ENCODE measurements at places on chromosomes 7 and 10. TPM values are rescaled to one million over a fixed set of nuclear protein-coding genes. Genes with fewer than 3 reads are reported as not detected.

Gene TAS2R3
- 2.7 TPM for total RNA-seq

DNA sequence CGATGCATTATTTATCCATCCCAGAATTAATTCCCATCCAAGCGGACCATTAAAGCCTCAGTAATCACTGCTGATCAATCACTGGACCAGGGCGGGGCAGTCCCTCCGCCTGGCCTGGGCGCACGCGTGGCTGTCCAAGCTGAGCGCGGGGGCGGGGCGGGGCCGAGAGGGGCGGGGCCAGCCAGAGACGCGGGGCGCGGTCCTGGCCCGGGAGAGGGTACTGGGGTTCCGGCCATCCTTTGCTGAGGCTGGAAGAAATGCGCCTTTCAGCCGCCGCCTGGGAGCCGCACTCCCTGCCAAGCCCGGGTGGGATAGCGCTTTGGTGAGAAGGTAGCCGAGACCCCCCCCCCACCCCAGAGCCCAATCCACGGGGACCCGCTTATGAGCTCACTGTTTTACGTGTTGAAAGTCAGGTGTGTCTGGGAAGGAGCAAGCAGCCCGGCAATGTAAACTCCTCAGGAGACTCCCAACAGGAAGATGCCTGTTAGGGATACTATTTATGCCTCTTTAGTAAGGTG, at the start of gene ARHGAP22:
Gene ARHGAP22, minus strand, starts transcription at position 83 of the 518 bp plus-strand sequence. CDS start 277 bp downstream, outside the sequence.
- no peaks in the 10 kb centered on the region for H3K36me3 ChIP-seq
- no peaks in the 10 kb centered on the region for H3K27me3 ChIP-seq
- no peak for DNase-seq
- H3K4me1 ChIP-seq: peaks cover 31% of the 10 kb centered on the region
- peak within 1 kb of the TSS; percentile 39 for H3K27ac ChIP-seq

- no peak for DNase-seq
- no peak overlapping the region for H3K27ac ChIP-seq
- H3K36me3 ChIP-seq: no peaks in the 10 kb centered on the region
- no peaks in the 10 kb centered on the region for H3K4me1 ChIP-seq
- no peak overlapping the region for H3K4me3 ChIP-seq
Observed at GRCh38 chr7:96344236-96344635, 22.3 kb upstream of the SLC25A13 start.

GRCh38 chr10:91185239-91185875, 35.1 kb upstream of the PCGF5 start:
- no peak overlapping the region for H3K4me3 ChIP-seq
- no peaks in the 10 kb centered on the region for H3K27me3 ChIP-seq
- peaks cover 3% of the 10 kb centered on the region for H3K4me1 ChIP-seq
- H3K36me3 ChIP-seq: no peaks in the 10 kb centered on the region
- H3K27ac ChIP-seq: no peak overlapping the region

DNA sequence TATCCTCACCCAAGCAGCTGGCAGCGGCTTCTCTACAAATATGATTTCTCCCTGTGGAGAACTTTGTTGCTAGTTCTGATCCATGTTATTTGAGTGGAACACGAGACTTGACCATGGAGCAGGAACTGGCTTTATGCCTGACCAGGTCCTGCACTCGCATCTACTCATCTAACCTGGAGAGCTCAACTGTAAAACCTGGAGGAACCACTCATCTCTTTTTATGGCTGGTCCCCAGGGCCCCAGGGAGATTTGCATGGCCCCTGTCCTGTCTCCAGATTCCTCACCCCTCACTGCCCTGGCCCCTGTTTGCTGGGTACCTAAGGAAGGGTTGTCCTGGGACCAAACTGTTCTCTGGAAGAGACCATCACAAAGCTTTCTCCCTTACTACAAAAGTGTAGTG, 16.0 kb downstream of the TCAF1 start:
- H3K27me3 ChIP-seq: no peaks in the 10 kb centered on the region
- no peaks in the 10 kb centered on the region for H3K36me3 ChIP-seq
- H3K4me3 ChIP-seq: no peak overlapping the region
- H3K27ac ChIP-seq: no peak overlapping the region
- H3K4me1 ChIP-seq: peaks cover 37% of the 10 kb centered on the region

Gene HTR5A
- total RNA-seq: not detected

Gene ENTPD1
- total RNA-seq: 7.7 TPM

Gene AGAP5
- 7.9 TPM for total RNA-seq

- no peak for DNase-seq
- no peaks in the 10 kb centered on the region for H3K27me3 ChIP-seq
- H3K4me1 ChIP-seq: peaks cover 11% of the 10 kb centered on the region
- H3K27ac ChIP-seq: peak overlapping the region; percentile 98
Observed at GRCh38 chr10:102501201-102502028, 1.1 kb downstream of the ACTR1A start.

GRCh38 chr10:61612009-61612408, 50.7 kb upstream of the CABCOCO1 start:
- H3K4me1 ChIP-seq: peaks cover 4% of the 10 kb centered on the region
- H3K27ac ChIP-seq: no peak overlapping the region
- DNase-seq: no peak

Gene SLC18A3
- total RNA-seq: not detected

GRCh38 chr7:121157885-121158590, 169.5 kb downstream of the CPED1 start:
- H3K4me3 ChIP-seq: no peak overlapping the region
- no peaks in the 10 kb centered on the region for H3K27me3 ChIP-seq
- H3K27ac ChIP-seq: no peak overlapping the region
- no peaks in the 10 kb centered on the region for H3K4me1 ChIP-seq
- no peaks in the 10 kb centered on the region for H3K36me3 ChIP-seq

GRCh38 chr7:1232623-1233332, at the start of gene UNCX:
Gene UNCX, plus strand, starts transcription at chr7:1232872. Its CDS starts 146 bp downstream, at chr7:1233018.
- no peak within 1 kb of the TSS for H3K4me3 ChIP-seq
- H3K36me3 ChIP-seq: no peaks in the 10 kb centered on the region
- no peak for DNase-seq
- peaks cover 5% of the 10 kb centered on the region for H3K4me1 ChIP-seq
- no peak within 1 kb of the TSS for H3K27ac ChIP-seq

GRCh38 chr7:116709336-116709735, 37.3 kb downstream of the MET start:
- peaks cover 47% of the 10 kb centered on the region for H3K4me1 ChIP-seq
- no peak for DNase-seq
- no peak overlapping the region for H3K4me3 ChIP-seq

Gene GIMAP4
- 19.7 TPM for total RNA-seq

DNA sequence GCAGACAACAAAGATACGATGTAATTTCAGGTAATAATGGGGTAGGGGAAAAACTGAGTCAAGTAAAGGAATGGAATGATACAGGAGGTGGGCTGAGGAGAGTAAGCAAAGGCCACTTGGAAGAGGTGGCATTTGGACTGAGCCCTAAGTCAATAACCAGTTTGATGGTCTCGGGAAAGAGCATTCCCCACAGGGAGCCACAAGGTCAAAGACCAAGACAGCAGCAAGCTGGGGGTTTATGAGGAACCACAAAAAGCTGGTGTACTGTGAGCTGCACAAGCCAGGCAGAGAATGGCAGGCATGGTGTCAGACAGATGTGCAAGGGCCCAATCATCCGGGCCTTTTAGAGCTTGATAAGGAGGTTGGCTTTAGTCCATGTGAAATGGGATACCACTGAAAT, 98.7 kb downstream of the NOC3L start:
- H3K27me3 ChIP-seq: no peaks in the 10 kb centered on the region
- no peak overlapping the region for H3K27ac ChIP-seq
- no peak for DNase-seq
- H3K4me1 ChIP-seq: no peaks in the 10 kb centered on the region
- no peak overlapping the region for H3K4me3 ChIP-seq
- no peaks in the 10 kb centered on the region for H3K36me3 ChIP-seq

DNA sequence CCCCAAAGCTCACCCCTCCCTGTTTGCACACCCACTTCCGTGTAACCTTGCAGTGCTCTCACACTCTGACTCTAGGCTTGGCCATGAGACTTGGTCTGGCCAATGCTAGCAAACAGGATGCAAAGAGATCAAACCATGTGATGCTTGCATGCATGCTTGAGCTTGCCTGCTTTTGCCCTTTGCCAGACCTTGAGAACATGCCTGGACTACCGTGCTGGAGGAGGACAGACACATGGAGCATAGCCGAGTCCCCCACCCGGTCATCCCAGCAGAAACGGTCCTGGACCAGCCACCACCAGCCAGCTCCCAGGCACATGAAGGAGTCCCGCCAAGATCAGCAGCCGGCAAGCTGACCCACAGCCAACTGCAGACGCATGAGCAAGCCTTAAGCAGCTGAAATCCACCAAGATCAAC, 23.4 kb downstream of the PYROXD2 start:
- no peak overlapping the region for H3K27ac ChIP-seq
- no peaks in the 10 kb centered on the region for H3K27me3 ChIP-seq
- peaks cover 16% of the 10 kb centered on the region for H3K4me1 ChIP-seq
- no peak for DNase-seq

DNA sequence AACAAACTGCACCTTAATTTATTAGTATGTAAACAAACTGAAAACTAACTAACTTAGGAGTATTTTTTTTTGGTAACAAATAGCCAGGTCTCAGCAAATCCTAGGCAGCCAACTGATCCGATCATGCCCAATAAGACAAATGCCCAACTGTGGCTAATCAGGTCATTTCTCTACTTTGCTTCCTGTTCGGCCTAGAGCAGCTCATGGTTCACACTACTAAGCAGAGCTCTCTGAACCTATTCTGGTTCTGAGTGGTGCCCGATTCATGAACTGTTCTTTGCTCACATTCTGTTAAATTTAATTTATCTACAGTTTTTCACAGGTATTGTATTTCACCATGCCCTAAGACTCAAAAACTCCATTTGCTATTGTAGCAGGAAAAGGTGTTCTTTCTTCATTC, 55.1 kb downstream of the CCDC3 start:
- H3K4me1 ChIP-seq: peaks cover 7% of the 10 kb centered on the region
- no peaks in the 10 kb centered on the region for H3K36me3 ChIP-seq
- DNase-seq: no peak
- no peak overlapping the region for H3K4me3 ChIP-seq

GRCh38 chr7:582931-583330, 63.3 kb upstream of the PDGFA start:
- H3K27ac ChIP-seq: no peak overlapping the region
- no peak for DNase-seq
- no peak overlapping the region for H3K4me3 ChIP-seq
- H3K36me3 ChIP-seq: no peaks in the 10 kb centered on the region

Gene MPLKIP
- 40.9 TPM for total RNA-seq

Gene INPP5F
- 7.4 TPM for total RNA-seq

DNA sequence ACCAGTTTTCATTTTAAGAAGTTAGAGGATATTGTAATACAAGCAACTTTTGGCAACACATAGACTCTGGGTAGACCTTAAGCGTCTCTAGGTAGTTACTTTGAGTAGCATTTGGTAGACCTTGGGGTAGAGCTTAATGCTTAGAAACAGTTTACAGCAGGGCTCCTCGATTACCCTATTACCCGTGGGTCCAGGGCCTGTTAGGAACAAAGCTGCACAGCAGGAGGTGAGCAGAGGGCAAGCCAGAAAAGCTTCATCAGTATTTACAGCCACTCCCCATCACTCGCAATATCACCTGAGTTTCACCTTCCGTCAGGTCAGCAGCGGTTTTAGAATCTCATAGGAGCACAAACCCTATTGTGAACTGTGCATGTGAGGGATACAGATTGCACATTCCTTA, 173.5 kb downstream of the TSPAN12 start:
- no peaks in the 10 kb centered on the region for H3K36me3 ChIP-seq
- H3K4me3 ChIP-seq: no peak overlapping the region
- H3K27ac ChIP-seq: no peak overlapping the region
- no peaks in the 10 kb centered on the region for H3K4me1 ChIP-seq
- no peak for DNase-seq
- no peaks in the 10 kb centered on the region for H3K27me3 ChIP-seq

GRCh38 chr10:112738606-112739591, 211.1 kb upstream of the TCF7L2 start:
- no peaks in the 10 kb centered on the region for H3K4me1 ChIP-seq
- H3K27ac ChIP-seq: no peak overlapping the region
- DNase-seq: no peak
- no peaks in the 10 kb centered on the region for H3K36me3 ChIP-seq
- no peak overlapping the region for H3K4me3 ChIP-seq

Gene C10orf105
- not detected for total RNA-seq

DNA sequence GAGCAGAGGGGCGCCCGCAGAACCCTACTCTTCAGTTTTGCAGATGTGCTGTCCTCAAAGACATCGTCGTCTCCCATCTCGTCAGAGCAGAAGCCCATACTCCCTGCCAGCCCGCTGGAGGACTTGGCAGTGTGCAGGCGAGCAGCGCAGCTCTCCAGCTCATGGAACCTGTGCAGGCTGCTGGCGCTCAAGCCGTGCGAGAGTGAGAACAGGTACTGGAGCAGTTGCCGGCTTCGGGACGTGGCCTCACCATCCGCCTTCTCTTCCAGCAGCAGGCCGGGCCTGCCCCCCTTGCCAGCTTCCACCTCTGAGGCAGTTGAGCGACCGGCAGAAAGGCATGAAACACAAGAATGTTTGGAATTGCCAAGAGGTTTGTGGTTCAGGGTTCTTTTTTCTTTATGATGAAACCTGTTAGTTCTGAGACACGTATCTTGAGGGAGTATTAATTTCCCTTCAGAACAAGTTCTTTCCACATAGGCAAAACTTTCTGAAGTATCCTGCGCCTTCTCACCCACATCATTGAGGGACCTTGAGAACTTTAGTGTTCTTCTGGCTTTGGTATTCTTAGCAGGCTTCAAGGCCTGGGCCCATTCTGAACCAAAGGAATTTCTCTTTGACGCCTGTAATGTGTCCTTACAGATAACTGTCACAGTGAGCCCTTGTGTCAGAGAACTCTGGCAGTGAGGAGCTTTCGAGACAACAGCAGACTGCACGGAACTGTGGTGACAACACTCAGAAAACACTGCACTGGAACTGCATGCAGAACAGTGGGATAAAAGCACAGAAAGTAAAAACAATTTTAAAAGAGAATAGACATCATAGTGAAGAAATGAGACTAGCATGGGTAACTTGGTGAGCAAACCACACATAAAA, 89.5 kb downstream of the ALOX5 start:
- no peak overlapping the region for H3K4me3 ChIP-seq
- no peak for DNase-seq
- peaks cover 31% of the 10 kb centered on the region for H3K4me1 ChIP-seq

DNA sequence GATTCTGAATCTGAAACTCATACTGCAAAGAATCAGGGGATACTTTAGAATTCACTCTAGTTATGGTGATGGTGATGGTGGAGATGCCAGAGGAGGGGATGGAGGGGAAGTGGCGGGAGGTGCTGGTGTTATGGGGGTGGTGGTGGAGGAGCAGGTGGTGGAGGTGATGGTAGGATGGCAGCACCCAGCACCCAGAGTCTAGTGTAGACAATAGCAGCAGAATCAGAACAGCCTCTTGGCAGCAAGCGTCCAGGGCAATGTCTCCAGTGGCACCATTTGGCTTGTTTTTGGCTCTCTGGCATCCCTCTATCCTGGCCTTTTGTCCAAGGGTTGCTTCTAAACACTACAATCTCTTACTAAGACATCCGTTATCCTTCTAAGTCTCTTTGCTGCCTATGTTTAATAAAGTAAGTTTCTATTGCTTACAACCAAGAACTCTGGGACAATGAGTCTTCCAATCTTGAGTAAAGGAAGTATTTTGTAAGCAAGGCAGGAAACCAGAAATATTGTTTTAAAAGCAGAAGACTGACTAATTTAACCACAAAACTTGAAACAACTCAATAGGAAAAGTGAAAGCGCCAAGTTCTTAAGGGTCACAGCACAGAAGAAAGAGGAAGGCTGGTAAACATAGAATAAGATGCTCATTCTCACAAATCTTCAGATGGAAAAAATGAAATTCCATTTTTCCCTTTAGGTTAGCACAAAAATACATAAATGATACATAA, 42.4 kb upstream of the GDF10 start:
- no peaks in the 10 kb centered on the region for H3K36me3 ChIP-seq
- H3K27me3 ChIP-seq: peaks cover 29% of the 10 kb centered on the region
- DNase-seq: no peak
- H3K4me1 ChIP-seq: no peaks in the 10 kb centered on the region
- no peak overlapping the region for H3K4me3 ChIP-seq
- H3K27ac ChIP-seq: no peak overlapping the region

Gene TSPAN33
- total RNA-seq: 3.8 TPM

Gene TMEM213
- total RNA-seq: not detected

Measured in esophagus squamous epithelium (tissue), 5 donors.